ENCODE measurements at places on chromosomes 16 and 17. TPM values are rescaled to one million over a fixed set of nuclear protein-coding genes. Genes with fewer than 3 reads are reported as not detected.

DNA sequence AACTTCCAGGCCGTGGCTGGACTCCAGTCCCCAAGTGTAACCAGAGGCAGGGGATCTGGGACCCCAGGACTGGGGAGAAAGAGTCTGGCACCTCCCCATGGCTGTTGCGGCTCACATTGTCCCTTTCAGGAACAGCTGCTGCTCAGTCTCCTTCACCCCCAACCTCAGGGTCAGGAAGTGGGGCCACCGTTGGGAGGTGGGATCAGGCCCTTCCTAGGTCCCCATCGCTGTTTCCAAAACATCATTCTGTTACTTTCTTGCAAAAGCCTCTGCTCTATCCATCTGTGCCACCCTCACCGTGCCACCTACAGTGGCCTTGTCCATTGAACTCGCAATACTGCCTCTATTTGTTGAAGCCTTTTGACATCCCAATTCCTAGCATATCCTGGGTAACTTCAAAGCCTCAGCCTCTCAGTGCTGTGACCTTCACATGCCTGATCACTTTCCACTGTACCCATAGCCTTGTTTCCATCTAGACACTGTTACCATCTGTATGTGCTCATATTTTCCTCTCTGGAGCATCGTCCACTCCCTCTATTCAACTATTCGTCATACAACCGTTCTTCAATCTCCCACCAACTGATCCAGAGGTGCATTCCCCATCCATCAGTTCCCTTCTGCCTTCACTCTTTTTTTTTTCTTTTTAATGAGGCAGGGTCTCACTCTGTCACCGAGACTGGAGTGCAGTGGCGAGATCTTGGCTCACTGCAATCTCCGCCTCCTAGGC lies 15.0 kb upstream of the SRCIN1 start:
- no peak for DNase-seq
- H3K4me3 ChIP-seq = no peak overlapping the region
- H3K27me3 ChIP-seq = no peaks in the 10 kb centered on the region
- no peak overlapping the region for H3K27ac ChIP-seq

DNA sequence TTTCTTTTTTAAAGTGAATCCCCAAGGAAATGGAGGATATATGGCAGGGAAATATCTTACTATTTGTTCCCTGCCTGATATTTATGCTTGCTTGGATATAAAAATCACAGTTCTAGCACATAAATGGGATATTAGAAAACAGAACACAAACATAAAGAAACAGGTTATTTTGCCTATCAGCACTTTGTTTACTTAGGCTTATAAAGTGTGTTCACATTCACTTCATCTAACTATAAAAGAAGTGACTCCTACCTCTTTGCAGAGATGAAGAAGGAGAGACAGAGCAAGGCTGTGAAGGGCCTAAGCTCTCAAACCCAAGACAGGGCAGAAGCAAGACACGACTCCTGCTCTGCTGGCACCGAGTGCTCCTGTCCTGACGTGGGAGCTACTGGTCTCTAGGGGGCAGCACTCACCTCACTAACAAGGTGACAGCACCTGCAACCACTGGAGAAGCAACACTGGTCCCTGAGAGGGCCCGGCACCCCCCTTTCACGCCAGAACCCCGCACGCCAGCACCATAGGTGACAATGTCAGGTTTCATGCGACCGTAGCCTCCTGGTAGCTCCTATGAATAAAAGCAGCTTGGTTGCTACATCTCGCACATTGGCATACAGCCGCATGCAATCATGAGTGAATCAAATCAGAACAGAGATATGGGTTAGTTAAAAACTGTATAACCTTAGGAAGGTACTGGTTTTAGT lies 32.0 kb downstream of the MBTPS1 start:
- H3K36me3 ChIP-seq = peaks cover 31% of the 10 kb centered on the region
- no peak overlapping the region for H3K27ac ChIP-seq
- H3K27me3 ChIP-seq = no peaks in the 10 kb centered on the region
- H3K4me3 ChIP-seq = no peak overlapping the region

DNA sequence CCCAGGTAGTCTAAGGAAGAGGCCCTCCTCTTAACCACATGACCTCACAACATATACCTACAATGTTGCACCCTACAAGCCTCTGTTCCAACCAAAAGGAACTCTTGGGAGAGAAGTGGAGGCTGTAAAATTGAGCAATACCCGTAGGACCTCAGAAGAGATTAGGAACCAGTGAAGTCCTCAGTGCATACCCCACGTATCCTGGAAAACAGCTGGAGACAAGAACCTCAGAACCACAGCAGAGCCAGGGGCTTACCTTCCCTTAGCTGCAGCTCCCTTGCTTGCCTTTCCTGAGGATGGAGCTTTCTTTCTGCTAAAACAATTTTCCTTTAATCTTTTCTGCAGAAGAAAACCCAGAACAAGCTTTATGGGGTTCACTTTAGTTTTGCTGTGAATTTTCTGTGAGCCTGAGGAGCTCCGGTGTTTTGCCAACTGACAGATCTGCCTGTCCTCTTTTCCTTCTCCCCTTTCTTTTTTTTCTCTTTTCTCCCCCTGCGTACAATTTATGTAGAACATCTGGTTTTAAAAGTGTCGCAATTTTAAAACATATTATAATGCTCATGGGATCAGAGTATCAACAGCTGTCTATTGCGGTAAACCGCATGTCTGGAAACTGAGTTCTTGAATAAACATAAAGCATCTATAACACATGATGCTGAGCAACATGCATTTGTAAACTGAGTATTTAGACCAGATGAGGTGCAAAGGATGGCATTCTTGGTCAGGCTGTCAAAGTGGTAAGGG lies 226.4 kb upstream of the MAF start:
- no peak overlapping the region for H3K4me3 ChIP-seq
- H3K4me1 ChIP-seq = no peaks in the 10 kb centered on the region
- H3K27me3 ChIP-seq = no peaks in the 10 kb centered on the region
- DNase-seq = no peak

- H3K4me1 ChIP-seq = no peaks in the 10 kb centered on the region
- no peak overlapping the region for H3K27ac ChIP-seq
- H3K36me3 ChIP-seq = no peaks in the 10 kb centered on the region
Measured at GRCh38 chr16:64470916-64471315, 650.9 kb downstream of the CDH11 start.

GRCh38 chr17:71798701-71799100 lies 322.1 kb upstream of the SOX9 start:
- H3K4me3 ChIP-seq = no peak overlapping the region
- H3K4me1 ChIP-seq = no peaks in the 10 kb centered on the region
- H3K27ac ChIP-seq = no peak overlapping the region
- DNase-seq = no peak
- H3K27me3 ChIP-seq = no peaks in the 10 kb centered on the region

Gene CCL3
- total RNA-seq = 0.98 TPM

- peaks cover 90% of the 10 kb centered on the region for H3K4me1 ChIP-seq
- peak; percentile 75 for DNase-seq
- H3K27me3 ChIP-seq = no peaks in the 10 kb centered on the region
- peak overlapping the region; percentile 37 for H3K27ac ChIP-seq
- H3K4me3 ChIP-seq = peak overlapping the region; percentile 17
Measured at GRCh38 chr17:78338486-78339259, 21.2 kb downstream of the SOCS3 start.
